Psoas muscle (tissue), 8 donors: ENCODE measurements at places on chromosomes 3 and 15. TPM values are rescaled to one million over a fixed set of nuclear protein-coding genes. Genes with fewer than 3 reads are reported as not detected.

DNA sequence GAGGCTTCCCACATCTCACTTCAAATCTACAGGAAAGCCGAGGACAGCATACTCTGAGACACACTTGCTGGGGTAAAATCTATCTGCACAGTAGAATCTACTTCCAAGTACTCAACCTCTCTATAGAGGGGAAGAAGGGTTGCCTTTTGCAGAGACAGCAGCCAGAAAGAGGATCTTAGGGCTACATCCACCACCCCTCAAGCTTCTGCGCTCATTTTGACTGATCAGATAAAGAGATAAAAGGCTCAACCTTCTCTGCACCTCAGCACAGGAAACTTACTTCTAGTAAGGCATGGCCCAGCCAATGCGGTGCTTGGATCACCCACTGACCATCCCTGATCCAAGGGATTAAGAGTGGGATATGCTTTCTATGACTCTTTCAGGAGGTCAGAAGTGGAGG is 6.9 kb upstream of the SLC9A9 start:
- DNase-seq = no peak

DNA sequence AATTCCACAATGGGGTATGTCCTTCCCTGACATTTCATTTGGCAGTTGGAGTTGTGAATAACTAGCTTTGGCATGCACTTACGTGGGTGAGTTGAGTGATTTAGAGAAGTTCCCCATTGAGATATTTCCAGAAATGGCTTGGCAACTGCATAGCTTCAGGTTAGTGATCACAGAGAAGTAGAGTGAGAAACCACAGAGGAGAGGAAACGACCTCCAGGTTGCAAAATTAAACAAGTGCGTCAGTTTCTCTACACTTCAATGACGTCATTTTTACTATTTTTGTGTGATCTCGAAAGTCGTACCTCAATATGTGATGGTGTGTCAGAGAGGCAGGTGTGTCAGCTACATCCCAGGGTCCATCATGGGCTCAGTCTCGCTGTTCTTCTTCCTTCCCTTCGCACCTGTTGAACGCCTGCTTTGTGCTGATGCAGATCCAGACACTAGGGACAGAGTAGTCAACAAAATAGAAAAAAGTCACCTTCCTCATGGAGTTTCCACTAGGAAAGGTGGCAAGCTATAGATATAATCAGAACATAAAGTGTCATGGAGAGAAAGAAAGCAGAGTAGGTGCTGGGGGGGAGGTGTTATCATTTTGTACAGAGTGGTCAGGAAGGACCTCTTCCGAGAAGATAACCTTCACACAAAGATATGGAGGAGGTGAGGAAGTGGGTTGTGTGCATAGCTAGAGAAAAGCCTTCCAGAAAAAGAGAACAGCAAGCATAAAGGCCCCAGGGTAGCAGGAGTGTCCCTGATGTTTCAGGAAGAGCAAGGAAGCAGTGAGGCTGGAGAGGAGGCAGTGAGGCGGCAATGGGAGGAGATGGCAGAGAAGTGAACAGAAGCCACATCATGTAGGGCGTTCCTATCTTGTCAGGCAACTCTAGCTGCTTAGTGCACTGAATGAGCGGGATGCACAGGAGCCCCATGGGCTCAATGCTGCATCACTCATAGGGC is 75.6 kb downstream of the MCTP2 start:
- no peak for DNase-seq

GRCh38 chr3:82259994-82260393 is 498.5 kb upstream of the GBE1 start:
- DNase-seq = no peak

DNA sequence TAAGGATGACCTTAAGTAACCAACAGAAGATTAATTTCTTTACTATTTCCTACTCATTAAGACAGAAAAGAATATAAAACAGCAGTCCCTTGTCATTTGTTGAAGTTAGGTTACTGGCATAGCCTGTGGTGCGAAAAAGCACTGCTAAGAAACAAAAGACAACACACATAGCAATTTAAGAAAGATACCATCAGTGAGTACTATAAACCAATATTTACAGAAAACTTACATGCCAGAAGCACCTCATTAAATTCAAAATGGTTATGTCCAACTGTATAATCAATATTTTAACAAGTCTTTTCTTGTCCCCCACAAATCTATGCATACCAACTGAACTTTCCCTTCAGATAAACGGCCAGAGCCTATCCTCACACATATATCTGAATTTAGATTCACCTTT is 42.0 kb downstream of the ANKRD28 start:
- no peak for DNase-seq

DNA sequence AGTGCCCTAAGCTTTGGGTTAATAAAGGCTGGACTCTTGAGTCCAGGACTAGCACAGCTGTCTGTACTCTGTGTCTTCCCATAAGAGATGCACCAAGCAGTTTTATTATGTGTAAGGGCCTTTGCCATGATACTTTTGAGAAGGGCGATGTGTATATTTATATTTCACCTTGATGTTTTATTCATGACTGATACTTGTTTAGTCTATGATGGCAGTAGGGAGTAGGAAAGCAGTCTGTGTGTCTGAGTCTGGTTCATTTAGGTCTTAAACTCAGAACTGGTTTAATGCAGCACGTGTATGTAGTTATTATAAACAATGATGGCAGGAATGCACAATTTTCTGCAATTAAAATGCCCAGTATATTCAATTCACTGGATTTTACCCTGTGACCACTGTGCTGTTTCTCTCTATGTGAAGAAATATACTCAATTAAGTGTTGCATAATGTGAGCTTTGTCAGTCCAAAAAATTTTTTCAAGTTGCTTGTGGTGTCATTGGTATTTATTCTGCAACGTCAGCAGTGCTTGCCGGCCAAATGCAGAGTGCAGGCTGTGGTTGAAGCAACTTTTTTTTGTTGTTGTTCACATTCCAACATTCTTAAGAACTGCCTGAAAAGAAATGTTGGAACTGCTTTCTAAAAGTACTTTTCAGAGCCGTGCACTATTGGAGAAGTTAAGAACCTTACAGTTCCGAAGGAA is 423.7 kb upstream of the SEMA6D start:
- peak; percentile 69 for DNase-seq

P3H2 gene
- 0.24 TPM for polyA plus RNA-seq

LRRC31 gene
- 0.01 TPM for polyA plus RNA-seq

CYP19A1 gene
- polyA plus RNA-seq = 0.21 TPM

RRP9 gene
- 36.9 TPM for polyA plus RNA-seq
